ENCODE measurements at places on chromosomes 4 and X. TPM values are rescaled to one million over a fixed set of nuclear protein-coding genes. Genes with fewer than 3 reads are reported as not detected.

Gene SEPTIN6
- 69.8 TPM for polyA plus RNA-seq

Gene TCEAL6
- 0.27 TPM for polyA plus RNA-seq

Gene LRP2BP
- polyA plus RNA-seq = 2.6 TPM

Gene CNKSR2
- polyA plus RNA-seq = 1.5 TPM

Gene CSAG2
- polyA plus RNA-seq = not detected

Gene PLAC1
- polyA plus RNA-seq = 7.8 TPM

GRCh38 chr4:182257503-182257902, 14.3 kb downstream of the TENM3 start:
- no peak for DNase-seq

DNA sequence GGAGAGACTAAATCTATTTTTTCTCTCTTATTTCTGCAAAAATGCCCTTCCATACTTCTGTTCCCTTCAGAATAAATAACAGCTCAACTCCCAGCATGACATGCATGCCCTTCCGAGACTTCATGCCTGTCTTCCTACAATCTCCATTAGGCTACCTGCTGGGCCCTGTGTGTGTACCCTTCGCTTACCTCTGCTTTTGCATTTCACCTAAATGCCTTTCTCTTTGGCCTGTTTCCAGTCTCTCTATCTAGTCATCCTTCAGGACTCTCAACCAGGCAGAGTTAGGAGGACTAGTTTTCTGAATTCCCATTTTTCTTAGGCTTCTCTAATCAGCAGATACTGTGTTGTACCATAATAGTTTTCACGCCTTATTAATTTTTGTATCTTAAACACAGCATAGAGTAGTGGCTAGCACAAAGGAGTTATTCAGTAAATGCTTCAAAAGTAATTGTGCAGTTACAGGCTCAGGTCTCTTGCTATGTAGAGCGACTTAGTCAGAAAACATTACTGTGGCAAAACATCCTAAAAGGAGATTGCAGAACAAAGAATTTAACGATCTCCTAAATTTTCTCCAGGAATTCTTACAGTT, 20.5 kb downstream of the SEPTIN11 start:
- DNase-seq = no peak

DNA sequence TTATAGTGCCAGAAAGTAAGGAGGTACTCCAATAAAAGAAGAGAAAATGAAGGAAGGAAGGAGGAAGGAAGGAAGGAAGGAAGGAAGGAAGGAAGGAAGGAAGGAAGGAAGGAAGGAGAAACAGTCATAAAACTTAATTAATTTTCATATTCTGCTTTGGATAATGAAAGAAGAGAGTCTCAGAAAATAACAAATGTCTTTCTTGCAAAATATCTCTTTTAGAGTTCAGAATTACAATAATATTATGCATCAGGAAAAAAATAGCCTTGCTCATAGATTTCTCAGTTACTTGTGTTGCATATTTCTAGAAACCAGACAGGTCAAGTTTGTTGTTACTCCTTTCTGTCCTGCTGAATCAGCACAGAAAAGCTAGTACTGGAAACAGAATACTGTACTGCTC, 130.1 kb upstream of the DKK2 start:
- no peak for DNase-seq

GRCh38 chr4:44760142-44760898, 34.0 kb upstream of the GNPDA2 start:
- peak; percentile 18 for DNase-seq

- DNase-seq = no peak
These were observed 118.4 kb downstream of the FAM53A start for GRCh38 chr4:1565598-1566295.

DNA sequence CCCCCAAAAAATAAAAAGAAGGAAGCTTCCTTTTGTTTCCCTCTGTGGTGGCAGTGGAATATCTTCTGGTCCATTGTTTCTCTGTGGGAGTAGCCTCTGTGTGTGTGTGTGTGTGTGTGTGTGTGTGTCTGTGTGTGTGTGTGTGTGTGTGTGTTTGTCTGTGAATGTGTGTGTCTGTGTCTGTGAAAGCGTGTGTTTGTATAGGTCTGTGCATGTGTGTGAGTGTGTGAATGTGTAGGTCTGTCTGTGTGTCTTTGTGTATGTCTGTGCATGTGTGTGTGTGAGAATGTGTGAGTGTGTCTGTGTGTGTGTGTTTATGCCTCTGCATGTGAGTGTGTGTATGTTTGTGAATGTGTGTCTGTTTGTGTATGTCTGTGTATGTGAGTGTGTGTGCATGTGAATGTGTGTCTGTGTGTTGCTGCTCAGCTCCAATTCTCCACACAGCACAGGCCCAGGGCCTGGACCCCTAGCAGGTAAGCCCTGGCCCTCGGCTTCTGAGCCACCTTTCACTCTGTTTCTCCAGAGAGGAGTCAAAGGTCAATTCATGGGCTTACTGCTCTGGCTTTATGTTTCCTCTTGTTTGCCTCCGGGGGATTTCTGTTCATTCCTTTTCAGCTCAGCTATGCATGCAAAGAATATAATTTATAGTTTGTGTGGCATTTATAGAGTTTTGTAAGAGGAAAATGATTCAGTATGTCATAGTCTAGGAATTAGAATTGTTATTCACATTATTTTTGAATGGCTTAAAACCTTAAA, 89.8 kb downstream of the UCHL1 start:
- no peak for DNase-seq

DNA sequence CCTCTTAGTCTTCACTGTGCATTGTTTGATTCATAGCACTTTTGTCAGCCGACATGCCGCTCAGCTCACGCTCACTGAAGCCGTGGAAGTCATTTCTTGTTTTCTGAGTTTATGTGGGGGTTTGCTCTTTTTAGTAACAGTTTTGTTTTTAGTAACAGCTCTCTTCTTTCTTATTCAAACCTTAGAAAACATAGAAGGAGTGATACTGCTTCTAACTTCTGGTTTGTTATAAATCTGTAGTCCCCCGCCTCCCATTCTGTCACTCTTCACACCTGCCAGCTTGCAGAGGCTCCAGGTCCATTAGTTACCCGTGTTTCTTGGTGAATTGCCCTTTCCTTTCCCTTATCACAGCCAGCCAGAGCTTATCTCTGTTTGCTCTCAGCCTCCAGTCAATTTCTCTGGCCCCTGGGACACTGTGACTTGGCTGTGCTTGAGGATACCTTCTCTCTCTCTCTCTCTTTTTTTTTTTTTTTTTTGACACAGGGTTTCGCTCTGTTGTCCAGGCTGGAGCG, 50.5 kb downstream of the GRK4 start:
- no peak for DNase-seq

DNA sequence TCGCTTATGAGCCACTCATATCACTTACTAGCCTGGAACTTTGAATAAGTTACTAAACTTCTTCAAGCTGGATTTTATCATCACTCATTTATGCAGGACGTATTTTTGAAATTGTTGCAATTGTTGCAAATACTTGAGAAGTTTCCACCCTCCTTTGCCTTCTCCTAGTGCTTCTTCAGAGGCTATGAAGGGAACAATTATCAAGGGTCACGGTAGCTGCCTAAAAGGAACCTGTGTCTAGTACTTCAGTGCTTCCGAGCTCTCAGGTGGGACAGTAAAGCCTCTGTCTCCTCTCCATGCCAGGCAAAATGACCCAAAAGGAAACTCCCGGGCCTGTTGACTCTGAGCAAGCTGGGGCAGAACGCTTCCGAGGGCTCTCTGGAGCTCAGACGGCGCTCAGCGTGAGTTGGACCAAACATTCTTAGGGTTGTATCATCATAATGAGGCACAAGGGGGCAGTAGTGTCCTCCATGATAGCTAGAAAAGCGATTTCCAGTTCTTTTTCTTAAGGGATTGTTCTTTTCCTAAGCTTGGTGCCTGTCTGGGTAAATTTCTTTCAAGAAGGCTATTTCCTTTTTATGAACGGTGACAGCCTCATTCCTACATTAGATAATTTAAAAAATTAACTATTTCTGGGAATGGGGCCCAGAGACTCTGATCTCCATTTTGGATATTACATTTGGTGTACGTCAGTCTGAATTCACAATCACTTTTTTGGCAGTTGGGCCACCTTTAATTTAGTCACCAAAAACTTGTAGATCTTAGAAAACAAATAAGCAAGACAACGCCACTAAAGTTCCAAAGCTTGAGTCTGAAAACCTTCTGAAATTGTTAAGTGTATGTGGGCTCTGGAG, 73.1 kb downstream of the PACRGL start:
- peak; percentile 51 for DNase-seq

GRCh38 chrX:145881175-145881995, 63.8 kb downstream of the SLITRK2 start:
- DNase-seq = no peak

DNA sequence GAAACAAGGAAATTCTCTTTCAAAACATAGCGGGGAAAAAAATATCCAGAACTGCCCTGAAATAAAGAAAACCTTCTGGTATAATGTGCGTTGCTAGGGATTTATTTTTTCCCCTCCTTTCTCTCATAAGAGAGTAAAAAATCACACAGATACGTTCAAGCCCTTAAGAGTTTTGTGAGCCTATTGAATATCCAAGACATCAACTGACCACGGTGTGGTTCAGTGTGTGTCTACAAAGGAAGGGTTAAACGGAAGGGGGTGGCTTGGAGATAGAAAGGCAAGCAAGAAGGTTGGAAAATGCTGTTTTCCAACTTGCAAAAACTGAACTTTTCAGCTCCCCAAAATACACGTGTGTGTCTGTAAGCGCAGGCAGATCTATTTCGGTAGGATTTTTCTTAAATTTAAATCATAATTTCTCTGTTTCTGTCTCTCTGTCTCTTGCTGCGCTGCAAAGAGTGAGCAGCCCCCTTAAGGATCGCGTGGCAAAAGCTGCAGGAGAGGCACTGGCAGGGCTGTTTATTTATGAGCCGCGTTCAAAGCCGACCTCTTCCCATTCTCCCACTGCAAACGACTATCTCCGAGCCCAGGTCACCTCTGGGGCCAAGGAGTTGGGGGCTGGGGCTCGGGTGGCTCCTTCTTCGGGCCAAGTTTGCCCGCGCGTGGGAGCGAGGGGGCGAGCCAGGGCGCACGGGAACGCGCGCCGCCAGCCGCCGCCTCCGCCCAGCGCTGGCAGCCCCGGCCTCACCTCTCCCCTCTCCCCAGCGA, 492 bp upstream of the SLIT2 start:
- no peak for DNase-seq

GRCh38 chr4:183636503-183636902, 22.5 kb downstream of the RWDD4 start:
- no peak for DNase-seq

DNA sequence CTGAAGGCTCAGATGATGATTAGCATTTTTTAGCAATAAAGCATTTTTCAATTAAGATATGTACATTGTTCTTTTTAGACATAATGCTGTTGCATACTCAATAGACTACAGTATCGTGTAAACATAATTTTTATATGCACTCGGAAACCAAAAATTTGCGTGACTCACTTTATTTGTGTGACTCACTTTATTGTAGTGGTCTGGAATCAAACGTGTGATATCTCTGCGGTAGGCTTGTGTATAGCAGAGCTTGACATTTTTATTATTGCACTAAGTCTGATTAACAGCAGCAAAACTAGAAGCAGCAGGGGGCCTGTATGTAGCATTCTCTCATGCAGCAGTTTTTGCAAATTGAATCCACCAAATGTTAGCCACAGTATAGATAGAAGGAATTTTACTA, 119.1 kb upstream of the PRDX4 start:
- no peak for DNase-seq

DNA sequence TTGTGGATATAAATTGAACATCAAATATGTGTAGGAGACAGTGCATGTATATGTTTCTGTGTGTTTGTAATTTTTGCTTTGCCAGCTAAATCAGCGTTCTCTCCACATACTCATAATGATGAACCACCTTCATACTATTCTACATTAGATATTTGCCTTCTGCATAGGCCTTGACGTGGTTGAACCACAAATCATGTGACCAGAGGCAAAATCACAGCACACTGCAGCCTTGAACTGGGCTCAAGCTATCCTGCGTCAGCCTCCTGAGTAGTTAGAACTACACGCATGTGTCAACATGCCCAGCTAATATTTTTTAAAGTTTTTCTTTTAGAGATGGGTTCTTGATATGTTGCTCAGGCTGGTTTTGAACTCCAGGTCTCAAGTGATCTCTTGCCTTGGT, 9.5 kb downstream of the UBQLN2 start:
- DNase-seq = no peak

DNA sequence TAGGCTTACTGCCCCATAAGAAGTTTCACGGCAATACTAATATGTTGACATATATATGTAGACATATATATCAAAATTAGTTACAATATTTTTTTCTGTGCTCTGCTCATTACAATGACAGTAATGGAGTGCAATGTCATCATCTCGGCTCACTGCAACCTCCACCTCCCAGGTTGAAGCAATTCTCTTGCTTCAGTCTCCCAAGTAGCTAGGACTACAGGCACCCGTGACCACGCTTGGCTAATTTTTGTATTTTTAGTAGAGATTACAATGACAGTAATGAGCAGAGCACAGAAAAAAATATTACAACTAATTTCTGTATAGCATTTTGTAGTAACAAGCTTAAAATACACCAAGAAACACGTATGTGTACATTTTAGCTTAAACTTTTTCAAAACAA, 7.6 kb downstream of the EIF4E start:
- DNase-seq = no peak

- DNase-seq = no peak
These were observed 4.5 kb upstream of the GRSF1 start for GRCh38 chr4:70844180-70844579.

DNA sequence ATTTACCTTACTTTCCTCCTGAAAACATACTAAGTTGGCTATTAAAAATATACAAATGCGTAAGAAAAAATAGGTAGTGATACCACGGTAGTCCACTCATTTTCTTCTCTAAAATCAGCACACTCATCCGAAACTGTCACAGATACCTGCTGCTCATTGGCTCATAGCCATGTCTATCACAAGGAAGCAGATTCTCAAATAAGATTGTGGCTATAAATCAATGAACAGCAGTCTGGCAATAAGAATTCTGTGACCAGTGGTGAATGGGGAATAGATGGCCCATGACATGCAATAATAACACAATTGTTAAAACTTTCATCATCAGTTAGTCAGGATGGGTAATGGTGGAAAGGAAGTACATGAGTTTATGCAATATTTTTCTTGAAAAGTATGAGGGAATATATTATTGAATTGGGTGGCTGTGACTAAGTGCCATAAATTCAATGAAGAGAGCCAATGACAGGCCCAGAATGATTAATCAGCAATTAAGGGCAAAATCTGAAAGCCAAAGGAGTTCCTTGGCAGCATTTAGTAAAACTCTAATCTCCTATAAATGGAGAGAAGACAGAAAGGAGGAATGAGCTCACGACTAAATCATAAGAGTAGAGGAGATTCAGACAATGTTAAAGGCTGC, 202.3 kb upstream of the NEIL3 start:
- DNase-seq = no peak

GRCh38 chrX:140744085-140744484, 34.5 kb downstream of the LINC00632 start:
- no peak for DNase-seq

DNA sequence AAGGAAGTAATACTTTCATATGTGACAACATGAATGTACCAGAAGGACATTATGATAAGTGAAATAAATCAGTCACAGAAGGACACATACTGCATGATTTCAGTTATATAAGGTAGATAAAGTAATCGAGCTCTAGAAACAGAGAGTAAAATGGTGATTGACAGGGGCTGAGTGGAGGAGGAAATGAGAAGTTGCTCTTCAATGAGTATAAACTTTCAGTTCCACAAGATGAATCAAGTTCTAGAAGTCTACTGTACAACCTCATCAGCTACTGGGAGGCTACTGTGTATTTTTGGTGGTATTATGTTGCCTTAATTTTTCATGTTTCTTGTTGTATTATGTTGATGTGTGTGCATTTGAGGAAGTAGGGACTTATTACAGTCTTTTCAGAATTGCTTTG, 270.9 kb upstream of the GRIA3 start:
- DNase-seq = no peak
